Breast epithelium (tissue), 4 donors: ENCODE measurements at places on chromosomes 1 and 21. TPM values are rescaled to one million over a fixed set of nuclear protein-coding genes. Genes with fewer than 3 reads are reported as not detected.
A peak's percentile ranks its signal among the peaks of the same experiment; 100 is the strongest.

Gene OR2L5
- total RNA-seq, result not detected

Gene TSACC
- 1.4 TPM for total RNA-seq

Gene STK40
- total RNA-seq, result 36.0 TPM

Gene RO60
- total RNA-seq, result 116 TPM

Gene CA14
- total RNA-seq, result not detected

Gene VAV3
- 8.0 TPM for total RNA-seq

Gene C4BPA
- total RNA-seq, result 6.4 TPM

DNA sequence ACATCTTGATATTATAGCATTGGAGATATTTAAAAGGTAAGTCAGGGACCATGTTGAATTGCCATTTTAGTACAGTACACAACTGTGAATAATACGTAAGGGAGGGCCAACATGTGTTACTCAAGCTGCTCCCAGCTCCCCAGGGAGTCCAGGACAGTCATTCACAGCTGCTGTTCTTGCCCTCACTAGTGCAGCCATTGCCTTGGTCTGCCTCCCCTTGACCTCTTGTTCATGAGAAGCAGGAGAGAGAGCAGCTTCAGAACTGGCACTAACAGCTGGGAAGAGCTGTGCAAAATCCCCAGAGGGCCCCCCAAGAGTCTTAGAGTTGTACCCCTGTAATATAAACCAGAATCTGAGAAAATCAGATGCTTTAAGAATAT, 16.4 kb downstream of the TCEANC2 start:
- no peak for DNase-seq

DNA sequence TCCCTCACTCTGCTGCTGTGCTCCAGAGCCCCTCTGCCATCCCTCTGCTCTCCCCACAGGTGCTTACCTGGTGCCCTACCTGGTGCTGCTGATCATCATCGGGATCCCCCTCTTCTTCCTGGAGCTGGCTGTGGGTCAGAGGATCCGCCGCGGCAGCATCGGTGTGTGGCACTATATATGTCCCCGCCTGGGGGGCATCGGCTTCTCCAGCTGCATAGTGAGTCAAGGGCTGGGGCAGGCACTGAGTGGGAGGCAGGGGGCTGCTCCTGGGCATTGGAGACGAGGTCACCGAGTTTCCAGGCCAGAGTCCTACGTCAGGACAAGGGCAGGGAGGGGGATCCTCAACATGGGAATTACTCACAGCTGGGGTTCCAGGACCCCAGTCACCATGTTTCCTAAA, 21.7 kb downstream of the SLC6A17 start:
- no peak for DNase-seq

GRCh38 chr1:38474738-38475623, 384.6 kb downstream of the RRAGC start:
- DNase-seq, result no peak

- no peak for DNase-seq
These were observed 78.8 kb upstream of the WDR26 start for GRCh38 chr1:224513383-224513782.

- DNase-seq, result no peak
These were observed 20.1 kb downstream of the CFHR5 start for GRCh38 chr1:196997423-196997822.

DNA sequence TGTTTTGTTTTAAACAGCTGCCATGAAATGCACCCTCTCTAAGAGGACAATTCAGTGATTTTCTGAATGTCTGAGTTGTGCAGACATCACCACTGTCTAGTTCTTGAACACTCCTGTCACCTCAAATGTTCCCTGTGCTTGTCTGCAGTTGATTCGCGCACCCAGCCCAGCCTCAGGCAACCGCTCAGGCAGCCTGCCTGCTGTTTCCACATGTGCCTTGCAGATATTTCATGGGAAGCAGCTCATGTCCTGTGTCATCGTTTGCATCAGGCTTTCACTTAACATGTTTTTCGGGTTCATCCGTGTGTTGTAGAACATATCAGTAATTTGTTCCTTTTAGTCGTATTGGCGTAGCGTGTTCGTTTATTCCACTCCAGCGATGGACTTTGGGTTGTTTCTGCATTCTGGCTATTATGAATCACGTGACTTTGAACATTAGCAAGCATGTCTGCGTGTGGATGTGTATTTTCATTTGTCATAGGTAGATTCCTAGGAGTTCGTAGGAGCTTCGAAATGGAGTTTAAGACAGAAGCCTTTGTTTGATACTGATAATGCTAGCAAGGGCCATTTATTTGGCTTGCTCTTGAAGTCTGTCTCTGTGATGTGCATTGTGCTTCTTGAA, 12.1 kb downstream of the ADARB1 start:
- DNase-seq, result no peak

DNA sequence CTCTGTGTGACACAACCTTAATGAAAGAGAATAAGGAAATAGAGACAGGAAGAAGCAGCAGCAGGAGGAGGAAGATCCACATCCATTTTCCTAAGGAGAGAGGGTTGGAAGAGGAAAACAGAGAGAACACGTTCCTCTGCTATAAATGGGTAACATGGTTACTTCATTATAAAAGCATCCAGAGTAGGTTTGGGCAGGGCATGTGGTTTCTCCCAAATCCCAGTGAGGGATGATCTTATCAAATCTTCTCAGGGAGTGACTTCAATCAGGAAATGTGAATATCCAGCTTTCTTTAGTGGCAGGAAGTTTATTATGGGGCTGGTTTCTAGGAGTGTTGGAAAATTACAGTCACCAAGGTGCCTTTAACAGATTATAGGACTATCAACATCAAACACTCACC, 11.1 kb downstream of the CYP2J2 start:
- DNase-seq, result no peak

DNA sequence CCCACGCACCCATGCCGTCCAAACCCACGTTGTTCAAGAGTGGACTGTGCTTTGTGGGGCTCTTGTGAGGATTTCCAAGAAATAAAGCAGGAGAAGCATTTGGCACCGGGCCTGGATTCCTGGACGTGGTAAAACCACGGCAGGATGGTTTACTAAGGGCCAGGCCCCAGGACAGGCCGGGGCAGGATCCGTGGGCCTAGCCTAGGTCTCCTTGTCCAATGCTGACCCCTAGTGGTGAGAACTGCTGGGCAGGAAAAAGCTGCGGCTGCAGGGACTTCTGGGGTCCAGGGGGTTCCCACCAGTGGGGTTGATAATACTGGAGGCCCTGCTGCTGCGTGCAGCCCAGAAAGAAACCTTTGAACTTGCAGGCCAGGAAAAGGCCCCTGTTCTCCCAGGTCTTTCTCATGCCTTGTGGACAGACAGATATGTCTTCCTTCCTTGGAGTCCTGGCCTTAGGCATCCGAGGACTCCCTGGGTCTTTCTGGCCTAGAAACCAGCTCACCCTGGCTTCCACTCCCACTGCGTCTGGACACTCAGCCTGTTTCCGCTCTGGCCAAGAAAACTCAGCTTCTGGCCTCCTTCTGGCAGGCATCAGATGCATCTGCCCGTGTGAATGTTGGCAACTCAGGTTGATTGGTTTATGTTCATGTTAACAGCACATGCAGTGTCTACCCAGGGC, 106.9 kb upstream of the TMEM51 start:
- peak; percentile 66 for DNase-seq

DNA sequence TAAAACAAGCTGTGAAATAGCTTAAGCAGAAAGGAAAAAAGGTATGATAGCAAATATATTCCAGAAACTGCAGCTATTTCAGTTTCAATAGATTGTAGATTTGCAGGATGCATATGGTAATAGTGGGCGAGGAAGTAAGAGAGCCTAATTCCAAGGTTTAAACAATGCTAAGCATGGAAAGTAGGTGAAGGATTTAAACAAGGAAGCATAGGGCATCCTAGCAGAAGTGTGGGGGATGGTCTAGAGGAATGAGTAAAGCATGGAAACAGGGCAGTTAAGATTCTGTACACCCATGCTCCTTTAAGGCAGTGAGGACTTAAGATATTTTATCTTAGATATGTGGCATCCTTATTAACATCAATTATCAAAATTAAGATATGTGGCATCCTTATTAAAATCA, 2.6 kb downstream of the IVNS1ABP start:
- no peak for DNase-seq

GRCh38 chr1:17742583-17742982, 12.6 kb upstream of the ACTL8 start:
- no peak for DNase-seq

DNA sequence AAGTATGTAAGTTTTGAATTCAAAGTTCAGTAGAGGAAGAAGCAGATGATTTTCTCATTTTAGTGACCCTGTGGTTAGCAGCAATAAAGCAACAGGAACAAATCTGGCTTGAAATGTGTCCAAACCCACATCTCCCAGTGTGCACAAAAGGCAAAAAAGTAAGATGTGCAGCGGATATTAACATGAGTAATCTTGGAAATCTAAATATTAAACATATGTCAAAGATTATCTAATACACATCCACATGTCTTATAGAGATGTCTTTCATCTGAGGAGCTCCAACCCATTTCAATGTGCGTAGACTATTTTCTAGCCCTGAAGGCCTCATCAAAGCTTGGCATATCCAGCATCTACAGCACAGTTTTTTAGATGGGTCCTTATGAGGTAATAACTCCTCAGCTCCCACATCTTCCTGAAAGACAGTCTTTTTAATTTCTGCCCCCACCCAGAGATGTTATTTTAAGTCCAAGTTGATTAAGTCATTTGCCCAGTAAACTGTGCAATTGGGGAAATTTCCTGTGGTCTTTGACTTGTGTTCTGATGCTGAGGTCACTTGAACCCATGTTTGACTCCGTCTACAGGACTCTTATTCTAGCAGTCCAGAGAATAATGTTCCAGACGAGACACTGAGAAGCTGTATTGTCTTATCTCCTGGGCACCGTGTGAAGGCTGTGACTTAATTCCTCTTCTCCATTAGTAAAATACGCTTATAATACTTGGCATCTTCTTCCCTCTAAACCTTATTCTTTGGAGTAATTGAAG, 73.7 kb downstream of the LMO4 start:
- DNase-seq, result no peak

GRCh38 chr1:156618853-156619581, at the start of gene HAPLN2:
Gene HAPLN2, plus strand, starts transcription at chr1:156619415. Its CDS starts 4,076 bp downstream, at chr1:156623491.
- DNase-seq, result no peak

DNA sequence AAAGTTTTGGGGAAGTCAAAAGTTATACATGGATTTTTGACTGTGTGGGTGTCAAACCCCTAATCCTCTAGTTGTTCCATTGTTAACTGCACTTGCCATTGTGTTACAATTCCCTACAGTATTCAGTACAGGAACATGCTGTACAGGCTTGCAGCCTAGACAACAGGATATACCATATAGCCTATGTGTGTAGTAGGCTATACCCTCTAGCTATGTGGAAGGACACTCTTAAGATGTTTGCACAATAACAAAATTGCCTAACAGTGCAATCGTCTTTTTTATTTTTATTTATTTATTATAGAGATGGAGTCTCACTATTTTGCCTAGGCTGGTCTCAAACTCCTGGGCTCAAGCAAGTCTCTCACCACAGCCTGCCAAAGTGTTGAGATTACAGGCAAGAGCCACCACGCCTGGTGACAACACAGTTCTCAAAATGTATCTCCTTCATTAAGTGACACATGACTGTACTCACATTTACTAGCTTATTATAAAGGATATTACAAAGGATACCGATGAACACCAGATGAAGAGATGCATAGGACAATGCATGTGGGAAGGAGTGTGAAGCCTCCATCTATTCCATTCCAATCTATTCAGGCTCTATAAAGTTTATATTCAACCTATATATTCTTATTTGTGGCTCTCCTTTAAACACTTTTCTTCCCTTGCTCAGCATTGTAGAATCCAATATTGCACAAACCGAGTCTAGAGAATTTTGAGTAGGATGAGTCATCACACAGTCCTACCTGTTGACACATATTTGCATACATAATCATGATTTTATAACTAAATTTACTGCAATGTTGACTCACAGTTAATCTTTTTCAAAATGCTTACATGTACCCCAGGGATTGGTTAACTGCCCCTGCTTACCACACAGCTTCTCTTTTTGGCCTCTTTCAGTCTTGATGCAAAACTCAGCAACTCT, 28.4 kb upstream of the CEP350 start:
- no peak for DNase-seq

DNA sequence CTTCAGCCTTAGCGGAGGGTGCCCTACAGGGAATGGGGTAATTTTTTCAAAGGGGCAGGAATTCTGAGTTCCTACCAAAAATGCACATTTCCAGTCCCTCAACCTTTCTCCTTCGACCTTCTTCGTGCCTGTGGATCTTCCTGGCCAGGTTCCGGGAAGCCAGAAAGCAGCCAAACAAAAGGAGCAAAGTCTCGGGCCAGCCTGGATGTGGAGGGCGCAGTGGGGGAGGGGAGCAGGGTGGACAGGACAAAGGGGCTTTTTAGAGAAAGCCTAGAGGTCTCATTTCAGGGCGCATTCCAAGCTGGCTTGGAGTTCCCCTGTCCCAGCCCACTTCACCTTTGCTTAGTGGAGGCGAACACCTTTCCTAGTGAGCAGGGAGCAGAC, 2.9 kb upstream of the INAVA start:
- DNase-seq, result no peak

DNA sequence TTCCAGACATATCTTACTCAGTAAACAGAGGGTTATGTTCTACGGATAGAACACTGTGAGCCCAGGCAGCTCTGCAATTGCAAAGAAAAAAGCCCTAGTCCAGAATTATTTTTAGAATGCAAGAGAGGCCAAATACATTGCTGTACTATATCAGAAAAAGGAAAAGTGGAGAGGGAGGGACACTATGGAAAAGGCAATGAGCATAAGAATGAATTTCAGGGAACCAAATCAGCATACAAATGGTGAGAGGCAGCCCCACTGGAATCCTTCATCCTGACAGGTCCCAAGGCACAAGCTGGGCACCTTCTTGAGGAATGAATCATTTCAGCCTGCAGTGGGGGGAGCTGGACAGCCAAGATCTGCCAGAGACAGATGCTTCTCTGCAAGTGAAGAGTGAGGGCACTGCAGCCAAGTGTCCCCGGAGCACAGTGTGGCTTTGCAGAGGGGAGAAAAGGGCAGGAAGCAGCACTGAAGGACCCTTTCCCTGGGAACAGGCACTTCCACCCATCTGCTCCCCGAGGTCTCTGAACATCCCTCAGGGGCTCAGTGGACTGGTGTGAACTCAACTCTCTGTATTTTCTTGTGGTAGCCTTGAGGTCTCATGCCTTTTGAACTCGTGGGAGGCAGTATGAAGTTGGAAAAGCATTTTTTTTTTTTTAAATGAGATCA, 115.6 kb downstream of the XCL2 start:
- DNase-seq, result no peak

GRCh38 chr1:201659572-201659971, 120.6 kb downstream of the NAV1 start:
- no peak for DNase-seq

- no peak for DNase-seq
These were observed 278.0 kb downstream of the HLX start for GRCh38 chr1:221157026-221157761.

- no peak for DNase-seq
These were observed 1106.9 kb upstream of the ADGRL4 start for GRCh38 chr1:80113168-80114038.

- no peak for DNase-seq
These were observed 520.4 kb upstream of the B3GALT2 start for GRCh38 chr1:193706766-193707165.

DNA sequence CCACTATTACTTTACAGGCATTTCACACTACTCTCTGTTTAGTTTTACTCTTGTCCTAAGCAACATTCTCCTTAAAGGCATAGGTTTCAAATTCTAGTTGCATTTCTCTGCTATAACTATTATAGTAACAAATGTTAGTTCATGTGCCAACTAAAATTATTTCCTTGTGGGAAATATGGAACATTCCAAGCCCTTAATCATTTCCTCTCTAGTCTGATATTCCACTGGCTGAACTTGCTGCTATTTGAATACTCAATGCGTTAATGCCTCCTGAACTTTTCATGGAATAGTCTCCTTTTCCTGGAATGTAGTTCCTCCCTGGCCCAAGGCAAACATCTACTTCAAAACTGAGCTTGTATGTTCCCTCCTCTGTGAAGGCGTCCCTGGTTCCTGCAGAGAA, 19.3 kb upstream of the TBX19 start:
- DNase-seq, result no peak

GRCh38 chr21:39033878-39034589, 149.2 kb downstream of the PSMG1 start:
- no peak for DNase-seq
